ENCODE measurements at places on chromosomes 7 and 10.

DNA sequence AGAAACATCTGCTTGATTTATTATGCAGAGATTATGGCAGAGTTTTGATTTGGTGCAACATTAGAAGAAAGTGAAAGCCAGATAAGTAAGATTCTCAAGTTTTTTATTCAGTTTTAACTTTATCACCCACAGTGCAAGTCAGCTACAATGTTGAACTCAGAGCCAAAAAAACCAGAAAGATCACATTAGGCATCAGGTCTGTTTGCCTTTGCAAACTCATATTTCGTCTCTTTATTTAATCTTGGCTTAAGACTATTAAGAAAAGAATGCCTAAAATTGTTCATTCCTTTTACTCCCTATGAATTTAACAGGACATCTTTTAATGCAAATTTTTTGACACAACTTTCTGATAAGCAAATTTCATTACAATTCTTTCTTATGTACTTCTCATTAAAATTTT is 76.0 kb upstream of the TMEM26 start:
- no peak for DNase-seq

GRCh38 chr7:128940494-128941322 is 3.0 kb downstream of the IRF5 start:
- peak; percentile 77 for DNase-seq

GRCh38 chr7:82241356-82241755 is 202.2 kb downstream of the CACNA2D1 start:
- DNase-seq, result no peak

- no peak for DNase-seq
These were observed 195.5 kb downstream of the SLC25A13 start for GRCh38 chr7:96126382-96126781.

DNA sequence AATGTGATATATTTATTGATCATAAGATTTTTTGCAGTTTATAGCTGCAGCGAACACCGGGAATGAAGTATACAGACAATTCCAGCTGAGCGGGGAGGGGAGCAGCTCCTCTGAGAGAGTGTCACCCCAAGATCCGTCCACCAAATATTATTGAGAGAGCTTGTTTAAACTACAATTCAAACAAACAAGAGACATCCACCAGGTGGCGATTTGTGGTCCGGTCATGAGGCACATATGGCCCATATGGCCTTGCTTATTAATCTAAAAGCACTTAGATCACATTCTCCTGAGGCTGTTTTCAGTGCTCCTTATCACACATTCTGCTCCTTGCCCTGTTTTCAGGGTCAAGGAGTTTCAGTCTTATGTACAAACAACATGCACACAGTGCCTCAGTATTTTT is 83.1 kb downstream of the THSD7A start:
- DNase-seq, result no peak

- DNase-seq, result peak; percentile 61
These were observed 166.0 kb upstream of the GDF10 start for GRCh38 chr10:47133871-47134570.

DNA sequence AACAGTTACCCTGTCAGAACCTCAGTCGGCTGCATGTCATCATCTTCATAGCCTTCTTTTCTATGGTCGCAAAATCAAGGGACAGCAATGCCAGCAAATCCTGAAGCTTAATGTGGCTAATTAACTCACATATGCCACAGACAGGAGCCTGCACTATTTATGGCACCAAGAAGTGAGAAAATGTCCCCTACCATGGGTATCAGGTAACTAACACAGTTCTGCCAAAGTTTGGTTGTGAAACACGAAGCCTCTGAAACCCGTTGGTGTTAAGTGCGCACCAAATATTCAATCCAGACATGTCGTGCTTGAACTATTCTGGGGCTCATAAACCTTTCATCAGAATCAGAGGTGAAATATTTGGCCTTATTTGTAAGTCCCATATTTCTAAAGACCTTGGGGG is 63.3 kb downstream of the EVX1 start:
- no peak for DNase-seq

- no peak for DNase-seq
These were observed 7.1 kb upstream of the FAM204A start for GRCh38 chr10:118349235-118349634.

DNA sequence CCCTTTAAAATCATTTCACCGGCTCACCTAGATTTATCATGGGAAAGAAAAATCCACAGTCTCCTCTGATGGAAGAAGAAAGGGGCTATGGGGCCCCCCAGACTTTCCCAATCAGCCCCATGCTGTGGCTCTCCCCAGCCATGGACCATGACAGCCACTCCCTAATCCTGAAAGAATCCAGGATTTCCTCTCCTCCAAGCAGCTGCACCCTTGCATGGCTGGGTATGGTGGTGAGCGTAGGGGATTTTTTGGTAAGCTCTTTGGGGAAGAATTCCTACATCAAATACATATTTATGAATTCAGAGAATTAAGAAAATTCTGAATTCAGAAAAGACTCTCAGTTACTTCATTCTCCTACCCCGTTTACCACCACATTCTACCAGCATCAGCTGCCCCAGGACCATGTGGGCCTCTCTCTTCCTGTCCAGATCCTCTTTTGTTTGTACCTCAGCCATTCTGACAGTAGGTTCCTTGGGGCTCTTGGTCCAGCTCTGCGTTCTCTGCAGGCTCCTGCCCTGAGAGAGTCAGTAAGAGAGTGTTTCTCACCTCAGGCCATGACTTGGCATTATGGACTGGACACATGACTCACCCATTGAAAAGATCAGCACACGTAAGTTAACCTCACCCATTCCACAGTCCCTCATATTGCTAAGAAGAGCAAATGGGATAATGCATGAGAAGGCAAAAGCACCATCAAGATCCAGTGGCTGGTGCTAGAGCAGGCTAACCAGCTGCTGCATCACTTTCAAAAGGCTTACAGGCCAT is 337.8 kb downstream of the ELMO1 start:
- no peak for DNase-seq

DNA sequence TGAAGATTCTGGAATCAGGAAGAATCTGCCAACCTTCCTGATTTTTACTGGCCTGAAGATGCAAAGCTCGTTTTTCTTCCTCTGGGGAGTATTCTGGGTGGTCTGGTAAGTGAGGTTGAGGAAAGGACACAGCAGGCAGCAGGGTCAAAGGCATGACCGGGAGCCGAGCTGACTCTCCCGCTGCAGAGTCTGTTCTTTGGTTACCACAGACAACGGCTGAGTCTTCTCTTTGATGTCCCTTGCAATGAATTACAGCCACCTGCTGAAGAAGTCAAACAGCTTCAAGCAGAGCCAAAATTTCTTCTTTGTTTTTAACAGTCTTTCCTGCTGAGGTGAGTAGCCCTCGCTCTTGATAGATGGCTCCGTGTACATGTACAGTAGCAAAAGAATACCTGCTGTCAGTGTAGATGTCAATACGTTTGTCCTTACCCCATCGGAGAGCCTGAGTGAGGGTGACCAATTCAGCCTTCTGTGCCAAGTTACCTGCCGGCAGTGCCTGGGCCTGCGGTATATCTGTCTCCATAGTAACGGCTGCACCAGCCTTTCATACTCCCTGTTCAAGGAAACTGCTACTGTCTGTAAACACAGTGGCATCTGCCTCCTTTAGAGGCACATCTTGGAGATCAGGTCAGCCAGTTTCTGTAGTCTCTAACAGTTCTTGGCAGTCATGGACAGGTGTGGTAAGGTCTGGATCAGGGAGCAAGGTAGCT is 76.4 kb downstream of the PRR15 start:
- DNase-seq, result no peak

GRCh38 chr10:70894416-70894815 is 6.1 kb upstream of the PCBD1 start:
- no peak for DNase-seq

DNA sequence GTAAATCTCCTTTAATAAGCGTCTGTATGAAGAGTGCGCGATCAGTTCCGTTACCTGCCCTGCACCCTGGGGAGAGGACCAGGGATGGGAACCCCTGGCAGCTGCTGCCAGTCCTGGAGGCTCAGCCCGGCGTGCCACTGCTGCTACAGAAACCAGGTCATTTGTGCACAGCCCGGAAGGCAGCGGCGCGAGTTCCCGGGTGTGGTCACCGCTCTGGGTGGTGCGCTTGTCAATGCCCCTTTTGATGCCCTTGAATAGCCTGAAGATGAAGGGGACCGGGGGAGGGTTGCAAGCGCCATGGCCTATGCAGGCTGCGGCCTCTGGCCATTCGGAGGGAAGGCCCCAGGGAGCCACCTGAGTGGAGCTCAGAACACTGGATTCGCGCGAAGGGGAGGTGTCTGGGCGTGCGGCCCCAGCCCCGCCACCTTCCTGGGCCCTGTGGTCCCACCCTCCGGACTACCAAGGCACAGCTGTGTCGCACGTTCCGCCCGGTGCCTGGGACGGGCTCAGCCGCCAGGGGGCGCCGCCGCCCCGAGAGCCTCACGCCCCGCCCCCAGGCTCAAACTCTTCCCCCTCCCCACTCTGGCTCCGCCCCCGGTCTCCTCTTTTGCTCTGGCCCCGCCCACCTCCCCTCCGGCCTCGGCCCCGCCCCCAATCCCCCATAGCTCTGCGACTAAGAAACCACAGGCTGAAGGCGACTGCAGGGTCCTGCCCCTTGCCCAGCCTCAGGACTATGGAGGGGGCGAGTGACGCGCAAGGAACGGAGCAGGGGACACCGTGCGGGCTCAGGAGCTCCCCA is 16.5 kb downstream of the AP5Z1 start:
- peak; percentile 89 for DNase-seq

GRCh38 chr10:112957640-112958092 is 7.6 kb downstream of the TCF7L2 start:
- no peak for DNase-seq

- DNase-seq, result no peak
These were observed 5.9 kb downstream of the DIP2C start for GRCh38 chr10:683448-684071.

- no peak for DNase-seq
These were observed 170.8 kb upstream of the KLF14 start for GRCh38 chr7:130904792-130905191.

GRCh38 chr10:31582365-31583052 is 263.5 kb downstream of the ZEB1 start:
- no peak for DNase-seq

GRCh38 chr10:91424016-91424415 is 13.9 kb downstream of the HECTD2 start:
- no peak for DNase-seq

DNA sequence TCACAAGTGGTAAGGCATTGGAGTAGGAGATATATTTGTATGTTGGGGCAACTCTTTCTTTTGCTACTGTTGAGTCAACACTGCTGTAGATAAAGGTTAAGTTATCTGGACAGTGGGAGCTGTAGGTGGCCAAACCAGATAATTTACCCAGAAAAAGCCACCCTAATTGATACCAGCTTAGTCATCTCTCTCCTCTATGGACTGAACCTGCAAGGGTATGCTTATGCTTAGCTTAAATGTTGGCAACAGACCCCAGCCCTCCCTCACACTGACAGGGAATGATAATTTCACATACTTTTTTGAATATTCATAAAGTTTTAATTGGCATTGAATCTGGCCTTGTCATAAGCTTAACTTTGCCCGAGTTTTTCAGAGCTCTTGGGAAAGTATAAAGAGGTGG is 66.3 kb downstream of the CREB5 start:
- no peak for DNase-seq

- no peak for DNase-seq
These were observed 95.2 kb downstream of the PRTFDC1 start for GRCh38 chr10:24857031-24857725.

DNA sequence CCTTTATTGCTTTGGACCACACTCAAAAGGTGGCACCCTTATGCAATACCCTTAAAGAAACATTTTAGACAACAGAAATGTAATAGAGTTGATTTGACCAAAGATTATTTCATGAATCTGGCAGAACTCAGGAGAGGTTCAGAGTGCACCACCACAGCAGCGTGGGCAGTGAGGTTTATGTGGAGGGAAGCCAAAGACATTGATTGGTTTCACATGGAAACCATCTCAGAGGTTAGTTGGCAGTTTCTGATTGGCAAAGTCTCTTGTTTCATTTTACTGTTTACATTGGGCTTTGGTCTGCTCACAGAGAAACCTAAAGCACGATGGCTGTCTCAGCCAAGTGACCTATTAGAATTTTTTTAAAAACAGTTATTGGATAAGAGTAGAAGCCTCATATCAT is 101.3 kb downstream of the SDHAF3 start:
- no peak for DNase-seq

DNA sequence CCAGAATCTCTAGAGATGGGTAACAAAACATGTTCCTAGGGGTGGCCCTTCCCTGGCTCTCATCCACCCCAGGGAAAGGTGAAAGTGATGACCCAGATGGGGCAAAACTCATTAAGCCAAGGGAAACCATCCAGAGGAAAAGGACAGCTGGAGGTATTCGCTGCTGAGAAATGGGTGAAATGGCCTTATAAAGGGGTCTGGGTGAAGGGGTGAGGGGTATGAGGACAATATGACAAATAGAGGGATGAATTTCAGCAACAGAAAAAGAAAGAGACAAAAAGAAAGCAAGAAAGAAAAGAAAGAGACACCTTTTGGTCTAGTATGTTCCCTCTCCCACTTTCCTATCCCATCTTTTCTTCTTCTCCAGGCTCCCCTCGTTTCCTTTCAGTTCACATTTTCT is 26.6 kb downstream of the ARHGAP21 start:
- no peak for DNase-seq

GRCh38 chr10:95401704-95402469 is 111.1 kb upstream of the PDLIM1 start:
- no peak for DNase-seq

GRCh38 chr7:110521357-110521911 is 569.5 kb upstream of the LRRN3 start:
- no peak for DNase-seq

GRCh38 chr10:126833542-126833941 is 71.7 kb upstream of the DOCK1 start:
- DNase-seq, result no peak

- no peak for DNase-seq
These were observed 38.0 kb downstream of the INPP5A start for GRCh38 chr10:132575320-132576201.

DNA sequence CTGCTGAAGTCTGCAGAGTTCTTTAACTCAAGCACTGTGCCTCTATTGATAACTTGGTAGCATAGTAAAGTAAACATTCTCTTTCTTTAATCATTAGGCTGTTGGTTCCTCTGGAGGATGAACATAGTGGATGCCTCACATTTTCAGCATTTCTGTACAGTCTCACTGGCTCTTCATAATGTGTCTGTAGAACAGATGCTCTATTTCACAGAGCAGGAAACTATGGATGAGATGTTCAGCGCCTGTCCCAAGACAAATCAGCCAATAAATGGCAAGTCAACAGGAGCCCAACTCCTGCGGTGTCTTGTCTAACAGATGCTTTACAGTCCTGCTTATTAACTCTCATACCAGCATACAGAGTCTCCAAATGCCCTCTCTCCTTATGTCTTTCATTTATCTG is 36.5 kb downstream of the NRBF2 start:
- DNase-seq, result no peak

GRCh38 chr10:129448086-129448485 is 19.0 kb upstream of the MGMT start:
- no peak for DNase-seq

Measured in hematopoietic multipotent progenitor cell (in vitro differentiated cells).